Activated CD4-positive, alpha-beta T cell treated with anti-CD3 and anti-CD28 coated beads, Interleukin-2, amount 50 U/mL, for 4 hours (primary cell): ENCODE measurements at places on chromosomes 3 and 15.

GRCh38 chr3:64355401-64355807 is 130.1 kb upstream of the PRICKLE2 start:
- DNase-seq, result no peak

DNA sequence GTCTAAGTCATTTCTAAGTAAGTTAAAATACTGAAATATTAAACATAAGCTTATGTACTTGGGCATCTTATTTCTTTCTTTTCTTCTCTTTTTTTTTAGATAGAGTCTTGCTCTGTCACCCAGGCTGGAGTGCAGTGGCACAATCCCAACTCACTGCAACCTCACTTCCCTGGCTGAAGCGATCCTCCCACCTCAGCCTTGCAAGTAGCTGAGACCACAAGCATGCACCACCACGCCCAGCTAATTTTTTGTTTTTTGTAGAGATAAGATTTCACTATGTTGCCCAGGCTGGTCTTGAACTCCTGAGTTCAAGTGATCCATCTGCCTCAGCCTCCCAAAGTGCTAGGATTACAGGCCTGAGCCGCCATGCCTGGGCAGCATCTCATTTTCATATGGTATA is 16.0 kb upstream of the ZNF710 start:
- DNase-seq, result no peak

DNA sequence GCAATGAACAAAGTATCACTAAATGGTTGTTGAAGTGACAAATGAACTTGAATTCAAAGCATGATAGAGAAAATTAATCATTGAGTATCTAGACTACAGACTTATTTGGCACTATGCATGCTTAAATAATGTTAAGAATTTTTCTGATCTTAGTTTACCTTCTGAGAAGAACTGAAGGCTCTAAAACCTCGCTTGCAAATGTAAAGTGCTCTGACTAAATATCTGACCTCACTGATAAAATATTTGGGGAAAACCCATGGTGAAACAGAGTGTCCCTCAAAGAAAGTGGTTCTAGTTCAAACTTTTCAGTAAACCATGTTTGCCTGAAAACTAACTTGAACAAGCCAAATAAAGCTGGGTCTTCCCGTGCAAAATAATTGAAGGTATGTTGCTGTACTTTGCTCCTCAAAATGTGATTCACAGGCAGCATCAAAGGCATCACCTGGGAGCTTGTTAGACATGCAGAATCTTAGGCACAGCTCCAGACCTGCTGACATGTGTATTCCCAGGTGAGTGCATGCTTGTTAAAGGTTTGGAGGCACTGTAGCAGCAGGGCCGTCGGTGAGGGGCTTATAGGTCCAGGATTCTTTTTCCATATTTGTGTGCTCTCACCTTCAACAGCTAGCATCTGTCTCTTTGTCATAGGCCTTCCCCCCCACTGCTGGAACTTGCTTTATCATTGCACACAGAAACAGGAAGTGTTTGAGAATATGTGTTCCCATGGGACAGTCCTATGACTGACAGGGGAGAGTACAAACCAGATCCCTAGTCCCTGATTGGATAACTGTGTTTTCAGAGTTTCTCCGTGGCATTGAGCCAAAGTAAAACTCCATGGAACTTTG is 524.2 kb upstream of the LMCD1 start:
- DNase-seq, result no peak

- DNase-seq, result peak; percentile 22
Measured at GRCh38 chr3:184361932-184362667, 590 bp downstream of the POLR2H start.

GRCh38 chr3:65706301-65706700 is 332.4 kb downstream of the MAGI1 start:
- no peak for DNase-seq

GRCh38 chr15:67146234-67146633 is 80.8 kb downstream of the SMAD3 start:
- no peak for DNase-seq

- DNase-seq, result no peak
Measured at GRCh38 chr3:183591881-183592521, 36.5 kb upstream of the KLHL6 start.

GRCh38 chr15:85174521-85174920 is 192.9 kb downstream of the PDE8A start:
- DNase-seq, result no peak

DNA sequence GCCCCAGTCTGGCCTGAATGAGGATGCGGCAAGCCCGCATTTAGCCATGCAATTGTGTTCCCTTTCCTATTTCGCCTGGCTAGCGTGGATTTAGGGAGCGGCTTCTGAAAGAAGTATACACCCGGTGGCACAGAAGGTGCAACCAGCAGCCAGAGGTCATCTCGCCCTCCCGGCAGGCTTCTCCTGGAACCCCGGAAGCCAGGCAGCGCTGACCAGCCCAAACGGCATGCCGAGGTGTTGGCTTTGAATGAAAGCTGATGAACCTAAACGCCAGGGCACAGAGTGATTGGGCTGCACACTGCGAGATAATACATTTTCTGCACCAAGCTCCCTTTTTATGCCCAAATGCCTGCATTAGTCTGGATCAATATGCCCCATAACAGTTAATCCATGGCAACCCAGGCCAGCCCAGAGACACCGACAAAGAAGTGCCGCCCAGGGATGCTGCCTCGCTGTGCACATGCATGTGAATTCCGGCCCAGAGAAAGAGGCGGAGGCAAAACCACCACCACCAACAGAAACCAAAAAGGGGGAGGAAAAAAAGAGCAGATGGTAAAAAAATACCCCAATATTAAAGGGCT is 1.4 kb downstream of the SRGAP3 start:
- no peak for DNase-seq

DNA sequence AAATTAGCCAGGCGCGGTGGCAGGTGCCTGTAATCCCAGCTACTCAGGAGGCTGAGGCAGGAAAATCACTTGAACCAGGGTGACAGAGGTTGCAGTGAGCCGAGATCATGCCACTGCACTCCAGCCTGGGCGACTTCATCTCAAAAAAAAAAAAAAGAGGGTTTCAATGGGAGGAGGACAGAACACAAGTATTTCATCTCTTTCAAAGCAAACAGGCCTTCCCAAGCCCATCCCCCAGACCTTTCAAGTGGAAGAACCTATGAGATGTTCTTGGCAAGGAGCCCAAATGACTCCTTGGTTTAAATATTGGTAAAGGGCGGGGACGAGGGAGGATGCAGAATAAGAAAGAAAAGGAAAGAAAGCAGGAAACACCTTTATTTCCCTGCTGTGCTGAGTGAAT is 62.2 kb upstream of the MCF2L2 start:
- no peak for DNase-seq

DNA sequence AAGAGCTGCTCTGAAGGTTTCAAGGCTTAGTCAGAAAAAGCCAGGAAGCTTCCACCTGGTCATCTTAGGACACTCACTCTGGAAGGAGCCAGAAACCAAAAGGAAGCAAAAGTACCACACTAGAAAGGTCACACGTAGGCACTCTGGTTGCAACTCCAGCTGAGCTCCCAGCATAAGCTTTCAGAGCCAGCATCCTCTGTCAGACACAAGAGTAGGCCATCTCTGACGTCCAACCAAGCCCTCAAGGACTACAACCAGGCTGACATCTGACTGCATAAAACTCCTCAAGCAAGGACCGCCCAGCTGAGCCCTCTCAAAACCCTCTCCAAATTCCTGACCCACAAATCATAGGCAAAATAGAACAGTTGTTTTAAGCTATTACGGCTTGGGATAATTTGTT is 12.8 kb downstream of the SH3BP5 start:
- no peak for DNase-seq

GRCh38 chr3:127566833-127567232 is 23.7 kb downstream of the TPRA1 start:
- DNase-seq, result no peak

GRCh38 chr15:52154896-52155865 is 36.0 kb downstream of the GNB5 start:
- DNase-seq, result no peak

DNA sequence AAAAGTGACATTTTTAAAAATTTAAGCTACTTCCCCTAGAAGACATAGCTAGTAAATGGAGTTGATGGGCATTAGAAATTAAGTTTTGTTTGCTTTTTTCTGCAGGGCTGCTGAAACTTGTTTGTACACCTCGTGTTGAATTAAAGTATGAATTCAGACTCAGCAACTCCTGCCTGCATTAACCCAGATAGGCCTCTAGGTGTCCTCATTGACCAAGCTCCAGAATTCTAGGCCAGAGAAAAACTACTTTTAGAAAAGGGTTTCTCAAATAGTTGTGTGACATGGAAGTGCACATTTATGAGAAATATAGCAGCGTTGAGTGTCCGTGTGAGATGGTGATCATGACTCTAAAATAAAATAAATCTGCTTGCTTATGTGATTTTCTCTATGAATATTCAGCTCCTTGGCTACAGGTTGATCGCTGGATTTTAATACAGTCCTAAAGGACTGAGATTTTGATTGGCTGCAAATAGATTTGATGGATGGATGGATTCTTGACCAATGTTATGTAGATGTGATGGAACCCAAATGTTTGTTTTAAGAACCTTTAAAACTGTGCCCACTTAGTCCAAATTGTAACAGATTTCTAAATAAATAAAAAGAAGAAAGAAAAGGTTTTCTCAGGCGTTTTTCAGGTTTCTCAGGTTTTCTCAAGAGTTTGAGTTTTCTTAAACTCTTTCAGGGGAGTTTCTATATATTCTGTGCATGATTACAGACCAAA is 39.4 kb upstream of the LMOD3 start:
- peak; percentile 13 for DNase-seq

- no peak for DNase-seq
Measured at GRCh38 chr3:52402101-52402521, 42.8 kb downstream of the SEMA3G start.

- no peak for DNase-seq
Measured at GRCh38 chr3:135014566-135014965, 219.5 kb downstream of the EPHB1 start.

DNA sequence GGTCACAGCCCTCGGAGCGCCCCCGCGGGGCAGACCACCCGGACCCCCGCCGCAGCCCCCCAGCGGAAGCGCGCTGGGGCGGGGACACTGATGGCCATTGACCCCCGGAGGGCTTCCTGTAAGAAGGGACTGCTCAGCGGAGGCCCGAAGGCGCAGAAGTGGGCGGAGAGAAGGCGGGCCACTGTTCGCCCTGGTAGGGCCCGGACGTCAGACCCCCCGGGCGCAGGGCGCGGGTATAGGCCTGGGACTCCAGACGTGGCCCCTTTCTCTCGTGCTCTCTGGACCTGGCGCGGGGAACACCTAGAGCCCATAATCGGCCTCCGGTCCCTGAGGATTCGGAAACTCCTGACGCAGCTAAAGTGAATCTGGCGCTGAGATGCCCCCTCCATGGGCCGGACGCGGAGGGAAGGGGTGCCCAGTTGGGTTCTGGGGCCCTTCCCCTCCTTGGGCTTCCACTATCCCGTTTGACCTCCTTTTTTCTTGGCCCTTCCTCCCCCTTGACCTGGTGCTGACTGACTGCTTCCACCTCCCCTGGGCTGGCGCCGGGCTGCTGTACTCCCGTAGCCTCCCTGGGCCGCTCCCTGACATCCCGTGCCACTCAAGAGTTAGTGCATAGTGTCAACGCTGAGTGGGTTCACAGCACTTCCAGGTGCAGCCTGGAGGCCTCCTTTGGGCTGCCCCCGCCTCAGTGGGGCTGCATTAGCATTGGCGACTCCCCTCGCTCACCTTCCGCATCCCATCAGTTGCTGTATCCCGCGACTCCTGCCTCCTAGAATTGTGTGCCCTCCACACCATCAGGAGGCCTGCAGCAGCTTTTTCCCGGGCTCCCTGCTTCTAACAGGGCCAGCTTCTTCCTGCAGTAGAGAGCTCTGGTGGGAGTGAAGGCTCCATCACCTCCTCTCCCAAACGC is 694 bp downstream of the ABTB1 start:
- DNase-seq, result peak; percentile 26

DNA sequence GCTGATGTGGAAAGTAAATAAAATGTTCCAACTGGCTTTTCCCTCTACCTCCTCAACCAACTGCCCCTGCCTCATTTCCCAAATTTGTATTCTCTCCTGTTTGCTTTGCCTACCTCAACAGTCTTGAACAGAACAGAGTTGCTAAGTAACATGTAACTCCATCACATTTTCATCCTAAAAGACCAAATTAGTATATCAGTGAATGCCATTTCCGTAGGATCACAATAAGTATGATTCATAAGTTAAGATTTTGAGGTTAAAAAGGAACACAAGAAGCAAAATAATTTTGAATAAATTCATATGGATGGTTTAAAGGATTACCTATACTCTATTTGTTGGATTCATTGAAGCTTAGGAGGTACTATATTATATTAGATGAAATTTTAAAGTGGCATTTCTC is 154.9 kb downstream of the ECT2 start:
- DNase-seq, result no peak

DNA sequence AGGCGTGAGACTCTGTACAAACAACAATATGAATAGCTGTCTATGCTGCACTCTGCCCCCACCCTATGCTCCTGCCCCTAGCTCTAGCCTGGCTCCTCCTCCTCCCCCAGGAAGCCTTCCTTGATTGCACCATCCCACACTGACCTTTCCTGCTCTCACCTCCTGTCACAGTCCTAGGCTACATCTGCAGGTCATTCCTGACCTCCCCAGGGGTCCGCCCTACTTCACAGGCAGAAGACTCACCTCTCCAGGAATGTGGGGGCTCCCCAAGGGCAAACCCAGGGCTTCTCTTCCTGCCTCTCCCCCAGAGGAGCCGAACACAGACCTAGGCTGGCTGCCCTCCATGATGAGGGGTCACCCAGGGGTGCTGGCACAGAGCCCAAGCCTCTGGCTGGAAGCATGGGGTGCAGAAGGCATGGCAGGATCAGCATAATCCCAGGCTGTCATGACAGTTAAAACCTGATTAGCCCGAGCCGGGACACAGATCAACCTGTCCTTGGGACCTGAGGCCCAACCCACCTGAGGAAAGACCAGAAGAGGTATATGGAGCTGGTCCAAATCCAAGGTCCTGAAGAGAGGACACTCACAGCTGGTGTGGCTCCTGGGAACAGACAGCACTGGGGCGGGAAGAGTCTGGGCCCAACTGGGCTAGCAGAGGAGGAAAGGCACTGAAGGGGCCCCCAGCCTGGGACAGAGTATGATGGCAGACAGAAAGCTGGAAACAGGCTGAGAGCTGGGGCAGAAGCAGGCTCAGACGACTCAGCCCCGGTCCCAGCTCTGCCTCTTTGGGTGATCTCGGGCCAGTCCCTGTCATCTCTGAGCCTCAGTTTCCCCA is 5.9 kb downstream of the SEMA7A start:
- DNase-seq, result no peak

DNA sequence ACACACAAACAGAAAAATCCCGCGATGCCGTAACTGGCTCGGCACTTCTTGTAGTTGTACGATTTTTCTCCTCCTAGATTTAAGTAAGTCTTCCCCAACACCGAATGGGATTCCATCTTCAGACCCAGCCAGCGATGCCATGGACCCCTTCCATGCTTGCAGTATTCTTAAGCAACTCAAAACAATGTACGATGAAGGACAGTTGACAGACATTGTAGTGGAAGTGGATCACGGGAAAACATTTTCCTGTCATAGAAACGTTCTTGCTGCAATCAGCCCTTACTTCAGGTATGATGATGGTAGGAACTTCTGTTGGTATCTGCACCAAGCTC is 763 bp downstream of the KBTBD8 start:
- DNase-seq, result no peak

DNA sequence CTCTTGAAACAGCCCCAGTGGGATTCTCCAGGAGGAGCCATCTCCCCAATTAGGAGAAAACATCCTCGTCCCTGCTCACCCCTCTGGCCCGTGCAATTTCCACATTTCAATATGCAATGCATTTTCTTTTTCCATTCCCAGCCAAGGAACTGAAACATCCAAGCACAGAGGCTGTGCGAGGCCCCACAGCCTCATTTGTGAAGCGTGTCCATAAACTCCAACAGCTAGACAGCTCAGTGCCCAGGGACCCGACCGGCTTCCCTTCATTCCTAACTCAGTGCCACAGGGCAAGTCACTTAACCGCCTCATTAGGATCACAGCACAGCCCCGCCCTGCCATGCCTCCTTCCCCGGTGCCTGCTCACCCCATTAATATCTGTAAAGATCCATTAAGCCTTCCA is 204.2 kb upstream of the IGF1R start:
- DNase-seq, result no peak
